ENCODE measurements at places on chromosomes 13 and 19.

- DNase-seq, result peak; percentile 55
Measured at GRCh38 chr13:51957377-51958216, 53.7 kb downstream of the ATP7B start.

GRCh38 chr13:59424661-59425060, 739.1 kb downstream of the DIAPH3 start:
- no peak for DNase-seq

DNA sequence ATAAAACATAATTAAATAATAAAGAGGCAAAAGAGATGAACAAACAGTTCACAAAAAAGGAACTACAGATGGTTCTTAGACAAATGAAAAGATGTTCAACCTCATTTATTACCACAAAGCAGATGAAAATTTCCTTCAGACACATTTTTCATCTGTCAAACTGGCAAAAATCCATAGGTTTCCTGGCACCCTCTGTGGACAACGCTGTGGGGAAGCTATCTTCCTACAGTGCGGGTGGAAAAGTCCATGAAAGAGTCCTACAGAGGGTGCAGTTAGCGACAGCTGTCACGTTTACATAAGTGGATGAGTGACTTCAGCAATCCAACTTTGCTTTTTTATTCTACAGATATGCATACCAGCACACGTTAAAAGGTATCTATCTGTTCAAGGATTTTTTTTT, 30.3 kb upstream of the PDCD5 start:
- DNase-seq, result no peak

DNA sequence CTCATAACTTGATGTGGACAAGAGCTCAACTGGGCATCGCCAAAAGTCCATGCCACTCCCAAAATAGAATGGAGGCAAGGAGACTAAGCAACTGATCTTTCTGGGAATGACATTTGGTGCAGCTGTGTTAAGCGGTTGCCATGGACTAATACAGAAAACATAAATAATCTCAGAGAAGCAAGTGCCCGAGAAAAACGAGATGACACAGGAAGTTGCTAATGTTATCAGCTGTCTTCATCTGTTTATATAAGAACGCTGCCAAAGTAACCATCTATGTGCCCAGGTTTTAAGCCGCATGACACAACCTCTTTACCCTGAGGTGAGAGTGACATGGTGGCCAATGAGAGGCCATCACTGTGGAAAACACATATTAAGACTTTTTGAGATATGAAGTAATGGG, 54.9 kb upstream of the SACS start:
- DNase-seq, result no peak

GRCh38 chr13:48728226-48728625, 74.5 kb downstream of the CYSLTR2 start:
- no peak for DNase-seq

DNA sequence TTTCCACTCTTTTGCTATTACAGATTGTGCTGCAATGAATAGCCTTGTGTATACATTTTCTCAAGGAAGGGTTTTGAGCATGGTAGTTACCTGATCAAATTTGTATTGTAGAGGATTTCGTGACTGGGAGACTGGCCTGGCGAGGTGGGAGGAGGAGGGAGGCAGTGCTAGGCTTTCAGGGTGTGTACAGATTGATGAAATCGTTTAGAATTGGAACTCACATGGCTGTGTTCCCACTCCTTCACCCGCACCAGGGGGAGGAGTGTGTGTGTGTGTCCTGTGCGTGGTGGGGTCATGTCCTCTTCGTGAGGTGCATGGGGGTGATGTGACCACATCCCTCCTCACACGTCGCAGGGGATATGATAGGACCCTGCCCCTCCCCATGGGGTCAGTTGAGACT, 8.3 kb downstream of the PGLYRP1 start:
- DNase-seq, result no peak

- no peak for DNase-seq
Measured at GRCh38 chr19:48716562-48717291, 2.8 kb downstream of the MAMSTR start.

DNA sequence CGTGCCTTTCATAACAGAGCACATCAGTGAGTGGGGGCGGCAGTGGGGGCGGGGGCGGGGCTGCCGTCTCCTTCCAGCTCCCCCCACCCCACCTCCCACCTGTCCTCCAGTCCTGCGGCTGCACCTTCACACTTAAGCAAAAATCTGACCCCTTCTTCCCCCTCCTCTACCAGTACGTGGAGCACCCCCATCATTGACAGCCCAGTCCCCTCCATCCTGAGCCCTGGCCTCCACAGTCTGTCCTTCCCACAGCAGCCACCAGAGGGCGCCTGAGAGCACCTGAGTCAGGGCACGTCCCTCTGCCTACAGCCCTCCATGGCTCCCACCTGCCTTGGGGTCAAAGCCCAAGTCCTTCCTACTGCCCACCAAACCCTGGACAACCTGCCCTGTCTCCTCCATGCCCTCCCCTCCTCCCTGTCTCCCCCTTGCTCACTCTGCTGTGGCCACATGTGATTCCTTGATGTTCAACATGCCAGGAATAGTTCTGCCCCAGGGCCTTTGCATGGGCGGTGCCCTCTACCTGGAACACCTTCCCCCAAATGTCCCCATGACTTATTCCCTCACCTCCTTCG, 4.0 kb downstream of the EBI3 start:
- no peak for DNase-seq

DNA sequence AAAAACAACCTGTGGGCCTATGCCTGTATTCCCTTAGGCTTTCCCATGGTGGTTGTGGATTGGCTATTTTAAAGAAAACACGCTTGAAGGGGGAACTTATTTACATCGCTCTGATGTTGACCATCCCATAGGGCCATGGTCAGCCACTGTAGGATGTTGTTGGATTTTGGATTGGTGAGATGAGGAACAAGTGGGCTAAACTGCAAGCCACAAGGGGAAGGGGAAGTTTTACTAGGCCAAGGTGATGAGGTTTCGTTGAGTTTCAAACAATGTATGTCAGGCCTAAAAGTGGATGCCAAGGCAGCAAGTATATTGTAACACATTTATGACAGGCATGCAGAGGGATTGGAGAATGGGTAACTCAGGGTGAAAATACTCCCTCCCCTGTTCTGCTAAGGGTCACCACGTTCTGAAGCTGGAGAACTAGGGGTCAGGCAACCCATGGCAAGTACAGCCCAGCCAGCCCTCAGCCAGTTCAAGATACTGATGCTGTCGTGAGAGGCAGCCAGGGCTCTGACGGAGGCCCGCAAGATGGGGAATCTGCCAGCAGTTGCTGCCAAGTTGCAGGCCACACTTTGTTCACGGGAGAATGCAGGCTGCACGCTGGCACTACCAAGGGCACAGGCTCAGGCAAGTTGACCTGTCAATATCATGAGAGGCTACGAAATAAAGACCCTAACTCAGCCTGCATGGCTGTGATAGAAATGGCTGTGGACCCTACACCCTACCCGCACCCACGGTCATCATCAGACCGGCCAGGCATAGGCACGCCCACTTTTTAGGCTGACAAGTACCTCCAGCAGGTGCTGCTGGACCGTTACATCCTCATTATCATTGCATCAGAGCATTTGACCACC, 11.1 kb downstream of the IRGC start:
- no peak for DNase-seq

GRCh38 chr19:47157431-47158321, 27.0 kb downstream of the SAE1 start:
- DNase-seq, result no peak

Data from GM12864 (cell line).